ENCODE measurements at places on chromosomes 7 and 10. TPM values are rescaled to one million over a fixed set of nuclear protein-coding genes. Genes with fewer than 3 reads are reported as not detected.
A peak's percentile ranks its signal among the peaks of the same experiment; 100 is the strongest.

DNA sequence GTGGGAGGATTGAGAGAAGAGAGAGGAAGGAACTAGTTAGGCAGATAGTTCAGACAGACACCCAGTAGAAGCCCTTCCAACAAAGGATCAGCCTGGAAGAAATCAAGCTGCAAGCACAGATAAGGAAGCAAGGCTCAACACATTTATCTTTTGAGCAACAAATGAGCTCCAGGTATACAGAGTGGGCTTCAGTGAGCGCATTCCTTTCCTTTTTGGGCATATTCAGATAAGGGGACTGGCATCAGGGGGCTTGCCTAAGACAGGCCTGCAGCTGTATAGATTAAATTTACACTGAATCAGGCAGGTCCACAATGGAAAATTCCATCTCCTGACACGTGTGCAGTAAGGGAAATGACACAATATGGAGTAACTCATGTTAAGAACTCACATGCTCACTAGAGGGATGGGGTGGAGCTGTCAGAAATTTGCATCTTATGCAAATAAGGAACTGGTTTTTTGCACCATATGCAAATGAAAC is 147.2 kb downstream of the AKR1D1 start:
- DNase-seq, result no peak

GRCh38 chr7:94028768-94029167 is 24.6 kb upstream of the BET1 start:
- peak; percentile 8 for DNase-seq

GRCh38 chr7:130350945-130351790 is 6.6 kb downstream of the CPA5 start:
- DNase-seq, result no peak

DNA sequence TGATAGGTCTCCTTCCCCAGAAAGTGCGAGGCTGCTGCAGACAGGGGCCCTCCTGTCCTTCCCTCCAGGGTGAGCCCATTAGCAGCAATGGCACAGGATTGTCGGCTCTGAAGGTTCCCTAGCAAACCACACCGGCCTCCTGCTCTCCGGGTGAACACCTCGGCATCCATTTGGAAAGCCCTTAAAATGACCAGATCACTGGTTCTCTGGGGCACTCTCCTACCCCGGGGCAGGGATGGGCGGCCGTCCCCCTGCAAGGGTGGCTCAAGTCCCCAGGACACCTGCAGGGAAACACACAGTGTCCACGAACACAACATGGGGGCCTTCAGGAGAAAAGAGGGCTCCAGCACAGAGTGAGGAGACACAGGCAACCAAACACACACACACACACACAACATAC is 459.1 kb downstream of the PTPRN2 start:
- no peak for DNase-seq

- no peak for DNase-seq
Observed at GRCh38 chr7:1033546-1034145, 10.7 kb upstream of the GPR146 start.

DNA sequence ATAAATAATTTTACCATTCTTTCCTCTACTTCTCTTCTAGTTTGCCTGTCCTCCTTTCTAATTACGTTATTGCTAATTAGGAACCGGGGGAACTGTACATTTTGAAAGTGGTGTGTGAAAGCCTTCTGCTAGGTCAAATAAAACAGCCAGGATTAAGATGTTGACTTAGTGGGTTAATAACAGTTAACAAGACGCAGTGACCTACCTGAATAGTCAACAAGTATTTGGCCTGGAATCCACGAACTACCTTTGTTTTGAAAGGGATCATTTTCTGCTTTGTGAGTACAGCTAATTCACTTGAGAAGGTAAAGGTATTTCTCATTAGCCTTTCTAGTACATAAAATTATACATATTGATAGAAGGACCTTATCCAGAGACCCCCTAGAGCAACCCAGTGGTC is 139.9 kb downstream of the COL28A1 start:
- DNase-seq, result no peak

DNA sequence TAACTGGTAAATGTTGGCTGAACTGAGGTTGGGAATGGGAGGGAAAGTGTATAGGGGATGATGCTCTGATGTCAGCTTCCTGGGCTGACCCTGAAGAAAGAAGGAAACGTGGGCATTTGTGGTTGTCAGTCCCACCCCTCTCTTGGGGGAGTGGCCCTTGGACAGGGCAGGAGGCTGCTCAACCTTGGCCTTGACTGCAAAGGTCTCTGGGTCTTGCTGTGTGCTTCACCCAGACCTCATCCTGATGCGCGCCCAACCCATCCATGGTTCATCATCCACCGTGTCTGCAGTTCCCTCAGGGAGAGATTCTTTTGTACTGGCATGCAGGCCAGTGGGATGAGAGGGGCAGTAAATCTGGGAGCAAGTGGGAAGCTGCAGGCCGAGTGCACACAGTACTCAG is 4.7 kb upstream of the ZYX start:
- no peak for DNase-seq

DNA sequence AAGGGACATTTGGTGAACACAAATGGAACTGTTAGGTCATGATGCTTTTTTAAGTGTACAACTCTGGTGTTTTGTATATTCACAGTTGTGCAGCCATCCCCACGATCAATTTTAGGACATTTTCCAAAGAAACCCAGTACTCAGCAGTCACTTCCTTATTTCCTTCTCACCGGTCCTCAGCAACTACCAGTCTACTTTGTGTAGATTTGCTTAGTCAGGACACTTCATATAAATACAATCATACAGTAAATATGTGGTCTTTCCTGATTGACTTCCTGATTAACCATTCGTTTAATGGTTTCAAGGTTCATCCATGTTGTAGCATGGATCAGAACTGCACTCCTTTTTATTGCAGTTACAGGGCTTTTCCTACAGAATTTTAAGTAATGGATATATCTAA is 14.4 kb downstream of the SGPL1 start:
- DNase-seq, result no peak

DNA sequence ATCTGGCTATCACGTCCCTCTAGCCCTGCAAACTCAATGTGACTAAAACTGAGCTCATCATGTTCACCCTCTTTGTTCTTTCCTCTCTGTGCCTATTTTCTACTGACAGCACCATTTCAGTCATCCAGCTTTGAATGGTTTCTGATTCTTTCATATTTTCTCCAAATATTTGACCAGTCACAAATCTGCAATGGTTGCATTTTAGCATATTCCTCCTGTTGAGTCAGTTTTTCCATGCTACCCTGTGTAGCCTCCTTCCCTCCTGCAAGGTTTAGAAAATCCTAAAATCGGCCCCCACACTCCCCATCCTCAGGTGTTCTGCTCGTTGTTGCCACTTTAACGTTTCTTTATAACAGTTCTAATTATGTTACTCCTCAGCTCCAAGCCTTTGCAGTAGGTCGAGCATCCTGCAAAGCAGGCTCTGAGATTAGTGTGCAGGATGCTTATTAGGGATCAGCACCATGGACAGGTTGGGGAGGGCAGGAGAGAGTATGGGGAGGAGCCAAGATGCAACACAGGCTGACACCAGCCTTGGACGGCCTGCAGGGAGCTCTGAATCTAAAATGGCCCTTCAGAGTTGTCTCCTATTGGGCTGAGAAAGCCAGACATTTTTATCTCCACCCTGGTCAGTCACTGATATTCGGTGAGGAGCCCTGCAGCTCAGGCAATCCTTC is 531.0 kb upstream of the COBL start:
- no peak for DNase-seq

DNA sequence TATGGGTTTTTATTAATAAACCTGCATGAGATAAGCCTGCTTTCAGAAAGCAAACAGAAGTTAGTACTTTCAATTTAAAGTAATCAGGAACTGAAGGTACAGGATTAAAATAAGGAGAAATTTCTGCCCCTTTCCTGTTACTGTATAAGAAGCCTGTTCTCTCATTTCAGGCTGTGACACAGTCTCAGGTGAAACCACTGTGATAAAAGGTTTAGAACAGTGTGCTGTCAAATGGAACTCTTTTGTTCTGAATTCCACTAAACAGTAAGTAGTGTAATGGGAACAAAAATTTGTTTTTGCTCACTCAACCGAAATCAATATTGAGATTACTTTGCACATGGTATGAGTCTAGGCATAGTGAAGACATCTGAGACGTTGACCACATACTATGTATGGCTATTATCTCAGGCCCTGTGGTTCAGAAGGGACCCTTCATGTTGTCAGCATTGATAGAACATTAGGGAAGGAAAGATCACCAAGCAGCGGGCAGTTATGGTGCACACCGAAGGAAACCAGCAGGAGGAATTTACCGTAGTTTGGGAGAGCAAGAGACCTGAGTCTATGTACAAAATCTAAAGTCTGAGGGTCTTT is 14.9 kb downstream of the HEPACAM2 start:
- no peak for DNase-seq

DNA sequence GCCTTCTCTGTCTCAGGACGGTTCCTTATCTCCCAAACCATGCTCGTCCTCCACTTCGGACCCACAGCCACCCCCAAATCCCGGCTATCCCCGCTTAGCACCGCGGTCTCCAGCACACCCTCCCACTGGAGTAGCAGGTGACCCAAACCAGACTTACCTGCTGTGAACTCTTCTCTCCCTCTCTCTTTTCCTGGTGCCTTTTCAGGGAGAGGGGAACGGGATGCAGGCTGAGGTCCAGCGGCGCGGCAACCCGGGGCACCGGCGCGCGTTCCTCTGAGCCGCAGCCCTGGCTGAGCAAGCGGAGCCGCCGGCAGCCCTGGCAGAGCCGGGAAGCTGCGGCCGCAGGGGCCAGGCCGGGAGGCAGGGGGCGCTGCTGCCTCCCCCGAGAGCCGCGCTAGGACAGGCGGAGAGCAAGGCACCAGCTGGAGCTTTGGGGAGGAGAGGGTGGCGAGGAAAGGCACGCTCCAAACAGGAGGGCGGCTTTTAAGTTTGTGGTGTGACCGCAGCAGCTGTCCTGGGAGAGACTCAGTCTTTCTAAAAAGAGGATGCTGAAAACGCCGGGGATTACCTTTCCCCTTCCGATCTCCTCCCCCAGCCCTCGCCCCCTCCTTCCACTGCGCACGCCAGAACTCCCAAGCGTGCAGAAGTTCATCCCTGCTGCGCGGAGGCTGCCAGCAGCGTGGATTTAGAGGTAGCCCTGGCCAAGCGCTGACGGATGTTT is at the start of gene SEMA3D:
SEMA3D (minus strand) TSS at position 536 of the 721 bp plus-strand sequence. CDS start 65,165 bp downstream, outside the sequence.
- peak; percentile 75 for DNase-seq

- DNase-seq, result no peak
Observed at GRCh38 chr7:11026452-11027359, 53.0 kb downstream of the PHF14 start.

DNA sequence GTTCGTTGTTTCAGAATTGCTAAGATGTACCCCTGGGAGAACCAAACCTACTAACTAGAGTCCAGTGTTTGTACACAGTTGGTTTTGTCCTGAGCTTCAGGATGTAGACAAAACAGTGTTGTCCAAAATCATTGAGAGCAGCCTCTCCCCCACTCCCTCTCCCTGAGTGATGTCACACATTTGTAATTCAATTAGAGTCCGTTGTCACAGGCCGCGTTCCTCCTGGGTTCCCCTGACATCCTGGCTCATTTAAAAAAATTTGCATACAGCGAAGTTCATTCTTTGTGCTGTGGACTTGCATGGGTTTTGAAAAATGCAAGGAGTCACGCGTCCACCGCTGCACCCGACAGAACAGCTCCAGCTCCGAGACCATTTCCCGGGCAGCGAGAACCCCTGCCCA is 10.3 kb downstream of the GRIFIN start:
- DNase-seq, result no peak

DNA sequence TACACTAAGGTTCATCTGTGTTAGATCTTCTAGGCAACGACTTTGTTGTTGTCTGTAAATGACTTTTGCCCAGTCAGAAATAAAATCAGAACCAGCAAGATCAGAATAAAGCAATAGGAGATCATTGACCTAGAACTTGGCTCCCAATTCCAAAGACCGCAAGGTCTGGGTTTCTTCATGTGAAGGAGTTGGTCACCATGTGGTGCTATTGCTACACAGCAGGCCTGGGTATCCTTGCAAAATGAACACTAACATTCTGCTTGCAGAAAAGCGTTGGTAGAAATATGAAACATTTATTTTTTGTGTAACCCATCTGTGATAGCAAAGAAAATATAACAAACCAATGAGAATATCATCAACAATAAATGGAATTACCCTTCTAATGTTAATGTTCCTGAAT is 831.0 kb downstream of the NXPH1 start:
- DNase-seq, result no peak

DNA sequence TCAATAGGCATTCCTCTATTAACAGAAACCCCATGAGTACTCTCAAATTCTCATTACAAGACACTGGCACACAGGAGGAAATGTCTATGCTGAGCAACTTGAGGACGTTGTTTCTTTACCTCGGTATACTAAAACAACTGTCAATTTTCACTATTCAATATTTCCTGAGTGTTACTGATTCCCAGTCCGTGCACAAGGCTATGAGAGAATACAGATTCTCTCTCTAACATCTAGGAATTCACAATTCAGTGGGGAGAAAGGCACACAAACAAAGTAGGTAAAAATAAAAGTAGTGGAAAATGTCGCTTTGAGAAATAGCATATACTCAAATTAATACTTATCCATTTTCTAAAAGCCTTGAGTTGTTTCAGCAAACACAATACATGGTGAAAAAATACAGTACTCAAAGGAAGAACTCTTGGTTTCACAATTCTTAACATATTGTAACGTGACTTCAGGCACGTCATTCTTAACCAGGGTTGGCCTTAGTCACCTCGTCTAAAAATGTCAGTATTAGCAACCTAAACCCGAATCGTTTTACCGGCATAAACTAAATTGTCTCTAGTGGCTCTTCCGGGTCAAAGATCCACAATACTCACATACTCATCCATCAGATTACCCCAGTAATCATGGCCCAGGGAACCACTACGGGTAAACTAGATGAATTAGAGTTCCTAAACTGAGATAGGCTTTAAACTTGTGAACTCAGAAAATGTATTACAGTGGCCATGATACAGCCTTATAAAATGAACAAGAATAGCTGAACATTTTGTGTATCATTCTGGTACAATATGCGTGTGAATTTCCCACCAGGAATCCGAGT is 1.5 kb downstream of the IPMK start:
- peak; percentile 63 for DNase-seq

- no peak for DNase-seq
Observed at GRCh38 chr10:126705951-126706565, 35.6 kb upstream of the C10orf90 start.

DNA sequence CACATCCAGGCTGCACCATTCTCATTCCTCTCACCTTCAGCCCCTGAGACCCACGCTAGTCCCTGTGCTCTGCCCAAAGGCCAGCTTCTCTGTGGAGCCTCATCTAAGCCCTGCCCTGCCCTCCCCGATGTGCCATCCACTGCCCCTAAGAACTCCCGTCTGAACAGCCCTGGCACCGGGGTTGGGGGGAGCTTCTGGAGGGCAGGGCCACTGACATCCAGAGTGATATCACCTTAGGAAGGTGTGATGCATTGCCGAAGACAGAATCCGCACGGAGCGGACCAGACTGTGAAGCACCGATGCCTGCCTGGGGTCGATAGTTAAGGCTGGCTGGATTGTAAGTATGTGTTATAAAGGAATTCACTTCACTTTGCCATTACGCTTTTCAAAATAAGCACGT is 511.0 kb downstream of the PTPRN2 start:
- no peak for DNase-seq

The MALRD1 gene
- total RNA-seq, result not detected

The ELFN1 gene
- 3.9 TPM for total RNA-seq

The PPP1R9A gene
- total RNA-seq, result not detected

The GGCT gene
- 19.2 TPM for total RNA-seq

The ZNF438 gene
- 3.6 TPM for total RNA-seq
